ENCODE measurements at places on chromosomes 6 and 20.

- no peak for DNase-seq
Observed at GRCh38 chr20:9632991-9633390, 118.6 kb downstream of the LAMP5 start.

- DNase-seq: no peak
Observed at GRCh38 chr6:39209360-39209811, 19.9 kb downstream of the KCNK5 start.

DNA sequence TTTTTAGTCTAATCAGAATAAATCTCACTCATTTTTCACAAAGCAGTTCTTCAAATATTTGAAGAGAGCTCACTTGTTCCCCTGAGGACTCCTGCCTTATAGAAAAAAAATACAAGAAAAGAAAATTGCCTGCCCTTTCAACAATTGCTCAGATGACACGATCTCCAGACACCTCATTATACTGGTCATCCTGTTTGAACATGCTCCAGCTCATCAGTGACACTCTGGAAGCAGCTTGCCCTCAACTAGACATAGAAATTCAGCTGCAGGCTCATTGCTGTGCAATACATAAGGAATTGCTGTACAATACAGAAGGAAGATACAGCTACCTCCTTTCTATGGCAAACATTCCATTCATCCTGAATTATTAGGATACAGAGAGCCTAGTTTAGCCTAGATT, 73.1 kb downstream of the OPN5 start:
- no peak for DNase-seq

GRCh38 chr6:56328728-56329090, 81.3 kb upstream of the COL21A1 start:
- DNase-seq: no peak

DNA sequence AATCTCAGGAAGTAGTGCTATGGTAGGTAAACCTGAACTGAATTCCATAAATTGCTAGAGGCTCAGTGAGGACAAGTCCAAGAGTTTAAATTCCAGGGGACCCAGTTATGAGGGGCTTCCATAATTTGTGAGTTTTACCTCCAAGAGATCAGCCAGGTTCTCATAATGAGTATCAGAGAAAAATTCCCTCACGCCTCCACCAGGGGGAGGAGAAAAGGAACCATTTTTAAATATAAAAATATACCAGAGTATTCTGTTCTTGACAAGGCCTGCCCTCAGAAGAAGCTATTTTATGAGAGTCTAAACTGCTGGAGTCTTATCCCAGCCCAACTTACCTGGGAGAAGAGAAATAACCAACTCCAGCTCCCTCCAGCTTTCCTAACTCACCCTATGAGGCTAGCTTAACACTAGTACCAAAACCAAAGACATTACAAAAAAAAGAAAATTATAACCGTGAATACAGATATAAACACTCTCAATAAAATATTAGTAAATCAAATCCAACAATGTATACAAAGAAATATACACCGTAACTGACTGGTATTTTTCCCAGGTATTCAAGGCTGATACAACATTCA, 158.7 kb downstream of the TFAP2A start:
- DNase-seq: no peak

DNA sequence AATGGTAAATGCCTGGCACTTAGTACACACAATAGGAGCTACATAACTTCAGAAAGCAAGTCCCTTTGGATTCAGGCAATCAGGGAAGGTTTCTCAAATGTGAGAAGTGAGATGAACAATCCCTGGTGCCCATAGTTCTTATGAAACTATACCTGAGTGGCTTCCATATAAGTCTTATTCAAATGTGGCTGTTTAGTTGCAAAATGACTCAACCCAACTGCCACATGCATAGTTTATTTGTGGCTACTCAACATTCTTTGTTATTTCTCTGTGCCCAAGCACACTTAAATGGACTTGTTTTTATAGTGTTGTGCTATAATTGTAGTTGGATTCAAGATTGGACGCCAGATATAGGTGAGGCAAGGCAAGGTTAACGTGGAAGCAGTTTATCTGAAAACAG, 93.7 kb upstream of the ATXN1 start:
- DNase-seq: no peak

- no peak for DNase-seq
Observed at GRCh38 chr6:8157839-8158238, 55.5 kb upstream of the EEF1E1 start.

- no peak for DNase-seq
Observed at GRCh38 chr6:144415014-144415413, 129.9 kb downstream of the UTRN start.

DNA sequence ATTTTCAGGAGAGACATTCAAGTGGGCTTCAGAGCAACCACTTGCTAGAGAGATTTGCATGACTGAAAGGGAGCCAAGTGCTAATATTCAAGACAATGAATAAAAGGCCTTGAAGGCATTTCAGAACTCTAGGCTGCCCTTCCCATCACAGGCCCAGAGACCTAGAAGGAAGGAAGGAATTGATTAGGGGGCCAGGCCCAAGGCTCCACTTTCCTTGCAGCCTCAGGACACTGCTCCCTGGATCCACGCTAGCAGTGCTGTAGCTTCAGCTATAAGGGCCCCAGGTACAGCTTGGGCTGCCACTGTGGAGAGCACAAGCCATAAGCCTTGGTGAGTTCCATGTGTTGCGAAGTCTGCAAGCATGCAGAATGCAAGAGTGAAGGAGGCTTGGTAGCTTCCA, 731.9 kb upstream of the FLRT3 start:
- no peak for DNase-seq

- DNase-seq: no peak
Observed at GRCh38 chr6:37971266-37971665, 151.7 kb downstream of the ZFAND3 start.

GRCh38 chr6:160238278-160238711, 20.3 kb downstream of the SLC22A2 start:
- DNase-seq: no peak

DNA sequence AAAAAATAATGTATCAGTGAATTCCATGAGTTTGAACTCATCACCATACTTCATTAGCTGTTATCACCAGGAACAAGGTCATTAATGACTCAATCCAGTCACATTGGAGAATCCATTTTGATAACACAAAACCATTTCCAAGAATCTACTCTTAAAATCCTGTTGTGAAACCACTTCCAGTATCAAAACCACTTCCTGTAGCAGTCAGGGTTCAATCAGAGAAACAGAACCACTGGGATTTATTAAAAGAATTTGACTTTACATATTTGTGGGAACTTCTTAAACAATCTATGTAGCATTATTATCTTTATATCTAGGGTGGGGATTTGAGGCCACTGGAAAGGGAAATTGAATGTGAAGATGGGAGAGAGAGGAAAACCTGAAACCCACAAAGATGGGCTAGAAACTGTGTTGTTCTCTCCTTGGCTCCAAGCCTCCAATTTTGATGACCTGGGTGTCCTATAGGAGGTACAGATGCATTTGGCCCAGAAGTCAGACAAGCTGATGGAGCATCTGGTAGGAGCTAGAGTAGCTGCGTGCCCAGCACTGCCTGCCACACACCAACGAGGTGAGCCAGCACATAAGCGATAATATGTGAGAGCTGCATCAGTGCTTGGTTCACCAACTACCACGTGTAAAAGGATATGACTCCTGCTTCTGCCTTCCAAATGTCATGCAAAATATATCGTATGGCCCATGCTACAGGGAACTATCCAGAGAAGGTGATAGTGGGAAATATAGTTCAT, 117.0 kb downstream of the TMEM200A start:
- DNase-seq: no peak

DNA sequence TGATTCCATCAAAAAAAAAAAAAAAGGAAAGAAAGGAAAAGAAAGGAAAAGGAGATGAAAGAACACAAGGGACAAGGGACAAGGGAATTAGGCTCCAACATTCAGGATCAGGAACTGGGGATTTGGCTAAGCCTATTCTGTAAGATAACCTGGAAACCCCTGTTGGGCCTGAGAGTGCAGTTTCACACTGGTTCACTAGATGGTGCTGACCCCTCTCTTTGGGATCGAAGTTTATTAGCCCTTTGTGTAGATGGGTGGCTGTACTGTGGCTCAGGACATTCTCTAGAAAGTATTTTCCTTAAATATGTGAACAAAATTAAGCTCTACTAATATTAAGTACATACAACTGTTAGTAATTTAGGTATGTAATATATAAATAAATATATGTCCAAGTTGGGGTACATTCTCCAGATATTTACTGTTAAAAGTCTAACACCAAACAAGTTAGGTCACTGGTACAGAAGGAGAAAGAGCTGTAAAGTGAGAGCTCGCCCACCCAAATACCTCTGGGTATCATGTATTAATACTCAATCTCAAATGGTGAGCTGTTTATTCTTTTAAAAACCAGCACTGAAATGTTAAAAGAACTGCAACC, 6.3 kb downstream of the OR2A4 start:
- DNase-seq: no peak

GRCh38 chr20:47202733-47203667, 153.5 kb downstream of the ZMYND8 start:
- DNase-seq: no peak

- DNase-seq: no peak
Observed at GRCh38 chr6:31086788-31087440, 25.5 kb downstream of the C6orf15 start.

DNA sequence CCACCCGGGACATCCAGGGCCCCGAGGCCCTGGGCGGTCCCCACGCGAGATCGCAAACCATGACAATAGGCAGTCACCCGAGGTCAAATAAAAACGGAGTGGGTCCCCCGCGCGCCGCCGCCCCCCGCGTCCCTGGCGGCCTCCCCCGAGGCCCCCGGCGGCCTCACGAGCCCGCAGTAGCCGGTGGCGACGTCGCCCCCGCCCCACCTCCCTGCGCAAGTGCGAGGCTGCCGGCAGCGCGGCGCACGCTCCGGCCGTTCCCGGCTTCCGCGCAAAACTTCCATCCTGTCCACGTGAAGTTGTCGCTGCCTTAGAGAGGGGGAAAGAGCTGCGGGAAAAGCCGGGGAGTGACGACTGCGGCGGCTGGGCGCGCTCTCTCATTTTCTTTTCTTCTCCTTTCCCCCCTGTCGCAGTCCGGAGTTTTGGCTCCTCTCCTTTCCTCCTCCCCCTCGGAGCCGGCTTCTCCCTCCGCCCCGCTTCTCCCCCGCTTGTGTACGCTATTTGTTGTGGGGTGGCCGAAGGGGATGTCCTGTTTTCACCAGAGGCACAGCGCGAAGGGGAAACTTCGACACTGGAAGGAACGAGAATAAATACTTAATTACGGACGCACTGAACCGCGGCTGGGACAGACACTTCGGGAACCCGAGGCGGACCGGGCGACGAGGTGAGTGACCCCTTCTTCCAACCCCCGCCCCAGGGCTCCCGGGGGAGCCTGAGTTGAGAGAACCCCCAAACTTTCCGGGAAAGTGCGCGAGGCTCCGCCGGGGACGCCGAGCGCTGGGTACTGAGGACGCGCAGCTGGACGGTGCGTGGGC, at the start of gene EYA4:
TSS of gene EYA4 (plus strand) at position 272 of the 815 bp plus-strand sequence. CDS start 33,424 bp downstream, outside the sequence.
- DNase-seq: no peak

DNA sequence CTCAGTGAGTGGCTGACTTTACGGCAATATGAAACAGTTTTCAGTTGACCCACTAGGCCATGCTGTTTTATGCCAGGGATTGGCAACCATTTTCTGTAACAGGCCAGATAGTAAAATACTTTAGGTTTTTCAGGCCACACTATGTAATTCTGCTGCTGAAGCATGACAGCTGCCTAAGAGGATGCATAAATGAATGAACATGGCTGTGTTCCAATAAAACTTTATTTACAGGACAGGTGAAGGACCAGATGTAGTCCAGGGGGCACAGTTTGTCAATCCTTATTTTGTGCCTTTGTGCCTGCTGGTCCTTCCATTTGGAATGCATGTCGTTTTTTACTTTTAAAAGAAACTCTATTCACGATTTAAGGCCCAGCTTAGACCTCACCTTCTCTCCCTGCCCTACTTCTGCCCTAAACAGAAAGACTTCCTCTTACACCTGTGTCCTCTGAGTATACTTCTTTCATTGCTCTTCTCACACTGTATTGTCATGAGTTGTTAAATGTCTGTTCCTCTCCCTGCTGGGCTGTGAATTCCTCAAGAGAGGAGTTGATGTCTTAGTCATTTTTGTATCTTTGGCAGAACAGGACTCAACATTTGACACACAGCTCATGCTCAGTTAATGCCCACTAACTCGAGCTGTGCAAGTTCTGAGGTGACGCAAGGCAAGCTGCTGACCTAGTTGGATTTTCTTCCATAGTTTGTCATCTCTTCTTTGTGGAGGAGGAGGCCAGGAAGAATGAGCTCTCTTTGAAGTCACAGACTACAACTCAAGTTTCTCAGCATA, 90.1 kb upstream of the MAP7 start:
- no peak for DNase-seq
